Naive thymus-derived CD8-positive, alpha-beta T cell (primary cell): ENCODE measurements at places on chromosomes 3 and 15. TPM values are rescaled to one million over a fixed set of nuclear protein-coding genes. Genes with fewer than 3 reads are reported as not detected.

RLBP1 gene
- not detected for total RNA-seq

- H3K4me3 ChIP-seq, result no peak overlapping the region
- DNase-seq, result no peak
- H3K27me3 ChIP-seq, result peaks cover 3% of the 10 kb centered on the region
- H3K36me3 ChIP-seq, result no peaks in the 10 kb centered on the region
- no peaks in the 10 kb centered on the region for H3K4me1 ChIP-seq
Measured at GRCh38 chr3:64163019-64163754, 62.1 kb downstream of the PRICKLE2 start.

SLC27A2 gene
- 0.16 TPM for total RNA-seq

IL5RA gene
- total RNA-seq, result not detected

DNA sequence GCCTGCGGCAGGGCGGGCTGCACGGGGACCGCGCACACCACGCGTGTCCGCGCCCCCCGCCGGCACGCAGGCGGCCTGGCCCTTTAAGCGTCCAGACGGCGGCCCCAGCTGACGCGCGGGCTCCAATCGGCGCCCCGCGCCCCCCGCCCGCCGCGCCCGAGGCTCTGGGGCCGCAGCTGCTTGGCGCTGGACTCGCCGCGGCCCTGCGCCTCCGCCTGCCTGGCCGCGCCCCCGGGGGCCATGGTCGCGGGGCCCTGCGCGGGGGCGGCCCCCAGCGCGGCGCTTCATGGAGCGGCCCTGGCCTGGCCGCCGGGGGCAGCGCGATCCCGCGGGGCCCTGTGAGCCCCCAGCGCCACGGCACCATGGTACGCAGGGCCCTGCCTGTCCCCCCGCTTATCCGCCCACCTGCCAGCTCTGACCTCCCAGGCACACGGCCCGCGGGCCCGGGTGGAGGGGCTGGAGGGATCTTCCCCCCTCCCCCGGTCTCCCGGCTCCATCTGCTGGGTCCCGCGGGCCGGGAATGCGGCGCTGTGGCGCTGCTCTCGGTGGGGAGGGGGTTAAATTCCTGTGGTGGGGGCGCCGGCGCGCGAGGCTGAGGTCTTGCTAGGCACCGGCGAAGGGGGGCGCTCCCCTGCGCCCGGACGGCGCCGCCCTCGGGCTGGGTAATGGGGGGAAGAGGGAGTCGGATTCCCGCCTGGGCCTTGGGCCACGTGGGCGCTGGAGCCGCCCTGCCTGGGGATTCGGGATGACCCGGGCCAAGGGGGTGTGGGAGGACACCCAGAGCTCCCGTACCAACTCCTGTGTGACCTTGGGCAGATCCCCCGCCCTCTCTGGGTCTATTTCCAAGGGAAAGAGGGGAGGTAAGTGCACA lies 1.1 kb downstream of the ZBTB47 start:
- H3K27ac ChIP-seq, result no peak overlapping the region
- peak overlapping the region; percentile 86 for H3K4me3 ChIP-seq
- peaks cover 16% of the 10 kb centered on the region for H3K4me1 ChIP-seq
- DNase-seq, result no peak

DNA sequence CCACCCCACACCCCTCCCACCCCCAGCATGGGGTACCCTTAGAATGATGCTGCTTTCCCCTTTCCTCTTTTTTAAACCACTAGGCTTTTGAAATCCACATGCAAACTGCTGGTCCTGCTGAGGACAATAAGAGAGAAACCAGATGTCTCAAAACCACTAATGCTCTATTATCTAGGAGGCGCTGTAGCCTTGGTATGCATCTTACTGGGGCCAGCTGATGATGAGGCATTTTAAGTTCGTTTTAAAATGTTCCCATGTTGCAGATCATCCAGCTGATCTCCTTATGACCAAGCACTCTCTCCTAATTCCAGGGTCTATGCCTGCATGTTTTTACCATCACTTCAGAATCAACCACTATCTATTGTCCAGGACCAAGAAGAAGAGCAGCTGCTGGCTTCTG lies 1.3 kb downstream of the NME9 start:
- no peak for DNase-seq
- peak overlapping the region; percentile 48 for H3K27ac ChIP-seq
- no peaks in the 10 kb centered on the region for H3K36me3 ChIP-seq
- H3K27me3 ChIP-seq, result no peaks in the 10 kb centered on the region

GOLGA6A gene
- 0.39 TPM for total RNA-seq

DNA sequence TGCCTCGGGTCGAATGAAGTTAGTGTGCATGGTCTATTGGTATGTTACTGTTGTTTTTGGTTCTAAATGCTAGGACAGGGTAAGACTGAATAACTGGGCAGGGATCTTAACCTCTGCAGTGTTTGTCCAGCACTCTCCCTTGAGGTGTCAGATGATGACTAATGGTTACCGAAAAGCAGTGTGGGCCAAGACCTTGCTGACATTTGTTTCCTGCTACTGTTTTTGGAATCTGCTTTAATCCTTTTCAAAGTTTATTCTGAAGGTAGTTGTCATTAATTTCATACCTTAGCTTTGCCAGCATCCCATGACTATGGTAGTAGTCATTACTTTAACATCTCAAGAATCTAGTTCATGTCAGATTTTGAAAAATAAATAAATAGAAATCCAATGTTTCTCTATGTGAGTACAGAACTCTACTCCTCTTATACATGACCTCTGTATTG lies 117.0 kb downstream of the P3H2 start:
- H3K36me3 ChIP-seq, result no peaks in the 10 kb centered on the region
- H3K4me3 ChIP-seq, result no peak overlapping the region
- no peaks in the 10 kb centered on the region for H3K4me1 ChIP-seq
- no peak for DNase-seq

SKOR1 gene
- 1.0 TPM for total RNA-seq

- no peak overlapping the region for H3K27ac ChIP-seq
- H3K4me3 ChIP-seq, result no peak overlapping the region
- no peak for DNase-seq
- H3K27me3 ChIP-seq, result peaks cover 7% of the 10 kb centered on the region
- no peaks in the 10 kb centered on the region for H3K4me1 ChIP-seq
Measured at GRCh38 chr15:48001393-48002039, 119.3 kb upstream of the SLC24A5 start.

PPP1R14D gene
- not detected for total RNA-seq

- H3K27me3 ChIP-seq, result no peaks in the 10 kb centered on the region
- DNase-seq, result peak; percentile 71
- peaks cover 55% of the 10 kb centered on the region for H3K4me1 ChIP-seq
- H3K4me3 ChIP-seq, result peak within 1 kb of the TSS; percentile 87
- H3K36me3 ChIP-seq, result no peaks in the 10 kb centered on the region
Measured at GRCh38 chr15:90201130-90201943, at the start of gene SEMA4B. Gene SEMA4B (plus strand): TSS chr15:90201330. CDS start chr15:90201579, 249 bp downstream.

BCL2A1 gene
- total RNA-seq, result 19.7 TPM

DNA sequence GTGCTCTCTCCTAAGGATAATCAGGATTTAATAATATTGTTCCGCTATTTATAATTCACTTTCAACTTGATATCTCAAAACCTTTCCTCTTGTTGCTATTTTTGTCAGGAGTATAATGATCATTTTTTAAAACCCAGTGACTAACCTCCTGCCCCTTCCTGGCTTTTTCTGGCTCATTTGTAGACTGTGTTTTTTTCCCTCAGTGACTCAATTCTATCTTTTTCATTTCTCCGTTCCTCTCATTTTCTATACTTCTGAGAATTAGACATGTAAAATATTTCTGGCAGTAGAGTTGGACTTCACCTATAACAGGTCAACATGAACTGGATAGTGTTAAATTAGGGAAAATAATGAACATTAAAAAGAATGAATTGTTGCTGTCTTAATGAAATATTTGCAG lies 490.7 kb downstream of the EDEM1 start:
- no peaks in the 10 kb centered on the region for H3K27me3 ChIP-seq
- no peaks in the 10 kb centered on the region for H3K36me3 ChIP-seq
- no peaks in the 10 kb centered on the region for H3K4me1 ChIP-seq
- no peak overlapping the region for H3K4me3 ChIP-seq

FMN1 gene
- total RNA-seq, result 0.19 TPM

KLF15 gene
- total RNA-seq, result 1.6 TPM

GRCh38 chr3:132326251-132326650 lies 9.0 kb downstream of the ACP3 start:
- H3K4me3 ChIP-seq, result no peak overlapping the region
- H3K36me3 ChIP-seq, result no peaks in the 10 kb centered on the region
- DNase-seq, result no peak
- no peak overlapping the region for H3K27ac ChIP-seq
- peaks cover 8% of the 10 kb centered on the region for H3K27me3 ChIP-seq

- H3K36me3 ChIP-seq, result peaks cover 2% of the 10 kb centered on the region
- H3K4me1 ChIP-seq, result peaks cover 7% of the 10 kb centered on the region
- no peak for DNase-seq
- H3K4me3 ChIP-seq, result no peak overlapping the region
Measured at GRCh38 chr3:139671107-139671506, 6.7 kb downstream of the NMNAT3 start.

DNA sequence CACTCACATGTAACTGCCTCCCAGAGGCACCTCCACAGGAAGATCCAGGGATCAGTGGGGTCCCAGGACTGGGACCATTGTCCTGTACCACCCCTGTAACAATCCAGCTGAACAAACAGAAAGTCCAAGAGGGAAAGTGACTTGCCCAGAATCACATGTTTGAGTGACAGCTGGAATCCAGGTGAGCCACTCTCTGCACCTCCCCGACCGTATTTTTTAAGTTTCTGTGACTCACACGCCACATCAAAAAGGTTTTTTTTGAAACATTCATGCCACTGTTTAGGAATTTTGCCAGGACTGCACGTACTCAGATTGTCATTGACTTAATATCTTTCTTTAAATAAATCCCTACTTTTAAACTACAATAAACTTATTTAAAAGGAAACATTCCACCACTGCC lies 9.8 kb upstream of the SLC6A1 start:
- H3K27ac ChIP-seq, result no peak overlapping the region
- peaks cover 26% of the 10 kb centered on the region for H3K27me3 ChIP-seq
- no peak for DNase-seq
- no peak overlapping the region for H3K4me3 ChIP-seq
- no peaks in the 10 kb centered on the region for H3K36me3 ChIP-seq

DNA sequence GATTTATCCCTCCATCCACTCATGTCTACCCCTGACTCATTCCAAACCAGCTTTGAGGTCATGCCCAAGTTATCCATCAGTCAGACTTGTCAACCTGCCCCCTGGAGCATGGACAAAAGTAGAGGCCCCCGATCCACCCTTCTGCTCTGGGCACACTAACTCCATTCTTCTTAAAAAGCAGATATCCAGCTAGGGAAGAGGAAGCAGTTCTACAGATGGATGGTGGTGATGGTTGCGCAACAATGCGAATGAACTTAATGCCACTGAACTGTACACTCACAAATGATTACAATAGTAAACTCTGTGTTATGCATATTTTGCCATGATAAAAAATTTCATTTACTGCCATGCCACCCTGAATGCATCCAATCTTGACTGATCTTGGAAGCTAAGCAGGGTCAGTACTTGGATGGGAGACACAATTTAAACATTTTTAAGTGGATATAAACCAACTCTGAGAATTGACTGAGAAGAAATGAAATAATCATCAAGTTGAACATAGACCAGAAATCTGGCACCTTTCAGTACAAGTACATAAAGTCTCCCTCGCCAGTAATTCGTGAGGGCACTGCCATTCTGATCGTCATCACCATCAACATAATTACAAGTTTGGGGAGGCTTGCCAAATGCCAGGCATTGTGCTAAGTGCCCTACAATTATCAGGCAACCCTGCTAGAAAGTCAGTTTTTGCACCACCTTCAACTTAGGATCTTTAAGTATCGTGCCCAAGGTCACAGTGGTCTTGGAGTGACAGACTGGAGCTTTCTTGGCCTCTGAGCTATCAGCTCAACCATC lies 124.8 kb downstream of the ATP10A start:
- H3K27ac ChIP-seq, result no peak overlapping the region
- H3K4me1 ChIP-seq, result peaks cover 31% of the 10 kb centered on the region
- H3K27me3 ChIP-seq, result no peaks in the 10 kb centered on the region
- peak overlapping the region; percentile 14 for H3K4me3 ChIP-seq
- DNase-seq, result no peak

DNA sequence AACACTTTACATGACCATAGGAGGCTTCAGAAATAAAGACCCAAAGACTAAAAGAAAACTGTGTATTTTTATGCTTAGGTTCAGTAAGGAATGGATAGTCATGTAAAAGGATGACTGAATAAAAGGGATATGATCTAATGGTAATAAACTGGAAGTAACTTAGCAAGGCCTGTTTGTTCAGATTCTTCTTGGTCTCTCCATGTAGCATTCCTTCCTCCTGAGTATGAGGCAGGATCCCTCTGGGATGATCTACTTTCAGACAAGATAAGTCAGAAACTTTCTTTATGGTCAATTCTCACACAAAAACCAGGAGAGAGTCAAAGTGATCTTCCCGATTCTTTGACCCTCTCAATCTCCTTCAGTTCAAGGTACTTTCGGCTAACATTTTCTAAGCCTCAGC lies 340.8 kb upstream of the DCBLD2 start:
- DNase-seq, result no peak
- H3K4me1 ChIP-seq, result no peaks in the 10 kb centered on the region
- no peak overlapping the region for H3K4me3 ChIP-seq
- no peaks in the 10 kb centered on the region for H3K27me3 ChIP-seq

GRCh38 chr15:38307861-38308641 lies 55.4 kb downstream of the SPRED1 start:
- no peak for DNase-seq
- H3K4me1 ChIP-seq, result peaks cover 8% of the 10 kb centered on the region
- H3K4me3 ChIP-seq, result no peak overlapping the region
- H3K27me3 ChIP-seq, result peaks cover 1% of the 10 kb centered on the region
- no peak overlapping the region for H3K27ac ChIP-seq

DNA sequence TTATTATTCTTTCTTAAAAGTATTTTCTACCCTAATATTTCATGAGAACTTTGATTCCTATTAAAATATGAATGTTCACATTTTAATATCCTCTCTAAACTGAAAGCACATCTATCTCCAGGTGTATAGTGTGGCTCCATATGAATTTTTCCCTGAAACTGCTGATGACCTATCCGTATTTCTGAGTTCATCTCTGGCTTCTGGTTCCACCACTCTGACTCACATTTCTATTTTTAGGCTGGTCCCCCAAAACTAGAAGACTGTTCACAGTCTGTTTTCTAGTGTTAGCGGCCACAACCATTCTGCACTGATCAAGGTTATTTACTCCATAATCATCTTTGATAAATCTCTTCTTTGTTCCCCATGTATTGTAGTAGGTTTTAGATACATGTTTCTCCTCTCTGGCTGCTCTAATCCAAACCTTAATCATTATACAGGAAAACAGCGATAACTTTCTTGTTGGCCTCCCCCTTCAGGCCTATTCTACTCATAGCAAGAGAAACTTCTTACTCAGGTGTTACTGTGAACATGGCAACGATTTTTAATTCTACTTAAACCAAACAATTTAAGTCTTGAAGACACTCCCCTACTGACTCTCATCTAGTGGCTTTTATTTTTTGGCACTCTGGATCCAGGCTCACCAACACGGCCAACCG lies 12.8 kb downstream of the ADPGK start:
- DNase-seq, result no peak
- H3K27me3 ChIP-seq, result no peaks in the 10 kb centered on the region
- H3K27ac ChIP-seq, result no peak overlapping the region
- no peak overlapping the region for H3K4me3 ChIP-seq
- H3K36me3 ChIP-seq, result peaks cover 24% of the 10 kb centered on the region

ITIH4 gene
- 32.6 TPM for total RNA-seq

DUOX2 gene
- total RNA-seq, result not detected

BFSP2 gene
- not detected for total RNA-seq

GPR27 gene
- total RNA-seq, result 0.16 TPM

GAP43 gene
- total RNA-seq, result not detected

- H3K27me3 ChIP-seq, result peaks cover 8% of the 10 kb centered on the region
- H3K36me3 ChIP-seq, result no peaks in the 10 kb centered on the region
- peak overlapping the region; percentile 24 for H3K27ac ChIP-seq
- H3K4me1 ChIP-seq, result peaks cover 30% of the 10 kb centered on the region
- H3K4me3 ChIP-seq, result no peak overlapping the region
Measured at GRCh38 chr3:190306026-190306425, 16.2 kb downstream of the CLDN1 start.

SLC2A2 gene
- not detected for total RNA-seq

MB21D2 gene
- 1.0 TPM for total RNA-seq
